ENCODE measurements at places on chromosomes 13 and 19.

DNA sequence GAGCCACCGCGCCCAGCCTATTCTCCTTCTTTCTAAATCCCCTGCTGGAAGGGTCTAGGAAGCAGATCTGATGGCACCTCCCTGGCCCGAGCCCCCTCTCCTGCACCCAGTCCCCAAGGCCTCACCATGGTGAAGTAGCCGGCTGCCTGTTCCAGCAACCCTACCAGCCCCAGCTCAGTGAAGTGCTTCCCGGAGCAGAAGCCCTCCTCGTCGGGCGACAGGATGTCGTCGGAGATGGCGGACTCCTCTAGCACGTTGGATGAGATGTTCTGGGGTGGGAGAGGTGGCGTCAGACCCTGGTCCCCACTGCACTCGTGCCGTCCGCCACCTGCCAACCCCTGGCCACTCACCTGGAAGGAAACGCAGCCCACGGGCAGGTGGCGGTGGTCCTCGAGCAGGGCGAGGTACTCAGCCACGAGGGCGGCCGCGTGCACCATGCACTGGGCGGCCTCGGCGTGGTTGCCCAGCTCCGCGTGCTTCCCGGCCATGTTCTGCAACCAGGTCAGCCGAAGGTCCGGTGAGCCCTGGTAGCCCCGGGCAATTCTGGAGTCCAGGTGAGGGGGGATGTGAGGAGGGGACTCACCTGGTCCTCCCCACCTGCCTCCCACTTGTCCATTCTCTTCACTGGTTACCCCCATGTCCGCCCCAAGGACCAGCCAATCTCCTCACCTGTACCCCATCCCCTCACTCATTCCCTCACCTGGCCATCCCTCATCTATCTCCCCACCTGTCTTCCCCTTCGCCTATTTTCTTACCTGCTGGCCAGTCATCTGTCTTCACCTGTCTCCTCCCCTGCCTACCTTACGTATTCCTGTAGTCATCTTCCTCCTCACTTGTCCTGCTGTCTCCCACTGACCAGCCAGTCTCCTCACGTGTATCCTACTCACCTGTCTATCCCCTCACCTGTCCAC is 11.5 kb upstream of the KANK2 start:
- no peak for DNase-seq

DNA sequence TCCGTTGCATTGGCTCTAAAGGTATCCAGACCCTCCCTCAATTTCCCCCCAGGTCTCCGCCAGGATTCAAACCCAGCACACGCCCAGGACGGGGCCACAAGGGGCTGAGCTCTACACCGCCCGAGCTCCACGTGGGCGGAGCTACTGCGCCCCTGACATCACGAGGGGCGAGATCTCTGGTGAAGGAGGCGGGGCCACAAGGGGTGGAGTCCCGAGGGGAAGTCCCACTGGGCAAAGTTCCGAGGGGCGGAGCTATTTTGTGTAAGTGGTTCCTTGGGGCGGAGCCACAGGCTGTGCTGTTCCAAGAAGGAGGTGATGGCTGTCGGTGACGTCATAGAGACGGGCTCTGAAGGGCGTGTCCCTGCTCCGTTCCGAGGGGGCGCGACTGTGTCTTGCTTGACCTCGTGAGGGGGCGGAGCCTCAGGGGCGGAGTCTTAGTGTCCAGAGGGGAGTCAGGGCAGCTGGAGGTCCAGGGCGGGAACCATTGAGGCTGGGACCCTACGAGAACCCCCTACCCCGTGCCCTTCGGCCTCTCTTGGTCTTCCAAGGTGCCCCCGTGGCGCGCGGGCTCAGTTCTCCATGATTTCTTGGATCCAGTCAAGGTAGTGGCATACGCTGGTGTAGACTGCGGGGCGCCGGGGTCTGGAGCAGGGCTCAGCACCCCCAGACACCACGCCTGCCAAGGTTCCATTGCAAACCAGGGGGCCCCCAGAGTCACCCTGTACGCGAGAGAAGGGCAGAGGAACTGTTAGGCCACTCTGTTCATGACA is 1.3 kb upstream of the KLK8 start:
- no peak for DNase-seq

GRCh38 chr13:21834521-21834920 is 163.6 kb downstream of the FGF9 start:
- DNase-seq: no peak

DNA sequence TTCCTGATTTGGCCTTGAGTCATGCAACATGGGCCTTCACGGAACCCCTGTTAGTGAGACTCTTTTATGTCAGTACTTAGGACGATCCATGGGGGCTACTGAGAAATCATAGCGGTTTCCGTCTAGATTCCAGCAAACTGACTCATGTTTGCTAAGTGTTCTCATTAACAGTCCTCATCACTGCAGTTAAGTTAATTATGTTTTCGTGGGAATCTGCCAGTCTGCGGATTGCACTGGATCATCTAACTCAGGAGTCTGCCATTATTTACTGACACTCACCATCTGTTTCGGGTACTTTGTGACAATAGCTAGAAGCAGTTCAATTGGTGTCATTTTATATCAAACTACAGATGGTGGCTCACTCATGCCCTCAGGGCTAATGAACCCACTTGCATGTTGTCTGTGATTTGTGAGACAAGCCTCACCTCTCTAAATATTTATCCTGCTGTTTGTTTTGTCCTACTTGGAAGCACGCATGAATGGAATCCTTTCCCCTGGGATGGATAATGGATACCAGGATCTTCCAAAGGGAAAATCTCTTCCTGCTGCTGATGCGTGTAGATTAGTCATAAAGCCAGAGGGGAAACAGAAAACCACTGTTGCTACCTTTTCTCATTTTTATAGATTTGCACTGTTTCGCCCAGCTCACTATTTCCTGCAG is 61.8 kb downstream of the RAB20 start:
- no peak for DNase-seq

- no peak for DNase-seq
These were observed 7.2 kb downstream of the HNRNPL start for GRCh38 chr19:38842439-38843174.

DNA sequence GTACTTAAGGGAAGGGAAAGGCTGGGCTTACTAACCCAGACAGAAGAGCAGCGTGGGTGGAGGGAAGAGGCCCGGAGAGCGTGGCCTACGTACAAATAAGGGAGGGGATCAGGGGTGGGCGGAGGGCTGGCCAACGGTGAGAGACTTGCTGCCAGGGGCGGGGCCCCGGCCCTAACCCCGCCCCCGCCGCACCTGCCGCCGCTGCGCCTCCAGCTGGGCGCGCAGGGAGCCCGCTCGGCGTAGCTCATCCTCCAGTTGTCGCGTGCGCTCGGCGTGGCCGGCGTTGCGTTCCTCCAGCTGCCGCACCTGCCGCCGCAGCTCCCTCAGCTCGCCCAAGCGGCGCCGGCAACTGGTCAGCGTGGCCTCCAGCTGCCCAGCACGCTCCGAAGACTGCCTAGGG is 5.7 kb downstream of the HOOK2 start:
- DNase-seq: peak; percentile 17

DNA sequence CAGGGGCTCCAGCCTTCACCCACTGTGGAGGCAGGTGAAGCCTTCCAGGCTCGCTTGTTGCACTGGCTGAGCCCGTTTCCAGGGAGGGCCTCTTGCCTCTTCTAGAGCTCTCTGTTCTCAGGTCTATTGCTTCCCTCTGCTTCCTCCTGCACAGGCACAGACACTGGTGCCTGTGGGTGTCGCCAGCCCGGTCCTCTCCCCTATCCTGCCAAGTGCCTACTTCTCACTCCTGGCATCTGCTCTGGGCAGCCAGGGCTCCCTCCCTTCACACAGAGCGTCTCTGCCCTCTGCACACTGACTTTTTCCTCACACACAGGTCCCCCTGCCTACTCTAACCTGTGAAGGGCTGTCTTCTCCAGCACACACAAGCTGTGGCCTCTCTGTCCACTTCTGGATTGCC is 60.3 kb downstream of the SLC7A9 start:
- DNase-seq: no peak

GRCh38 chr13:59126474-59126873 is 1037.3 kb downstream of the DIAPH3 start:
- no peak for DNase-seq

GRCh38 chr13:42625611-42626010 is 51.7 kb downstream of the TNFSF11 start:
- no peak for DNase-seq

DNA sequence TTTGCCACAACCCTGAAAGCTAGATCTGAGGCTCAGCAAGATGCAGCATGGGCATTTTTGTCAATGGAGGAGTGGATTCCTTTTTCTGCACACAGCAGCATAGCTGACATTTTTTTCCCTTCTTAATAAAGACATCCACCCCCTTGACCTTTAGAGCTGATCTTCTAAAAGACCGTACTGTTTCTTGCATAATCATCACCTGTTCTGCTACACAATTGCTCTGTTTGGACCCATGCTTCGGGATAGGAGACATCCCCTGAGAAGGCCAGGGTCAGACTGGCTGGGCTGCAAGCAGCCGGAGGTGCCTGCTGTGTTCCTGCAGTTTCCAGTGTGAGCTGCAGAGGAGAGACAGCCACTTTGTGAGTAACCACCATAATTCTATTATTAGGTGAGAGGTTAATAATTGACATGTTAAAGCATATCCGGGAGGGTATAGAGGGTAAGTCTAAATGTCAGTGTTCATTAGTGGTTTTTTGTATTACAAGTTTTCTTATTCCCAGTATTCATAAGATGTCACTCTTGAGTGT is 108.5 kb upstream of the C1QTNF9B start:
- no peak for DNase-seq

DNA sequence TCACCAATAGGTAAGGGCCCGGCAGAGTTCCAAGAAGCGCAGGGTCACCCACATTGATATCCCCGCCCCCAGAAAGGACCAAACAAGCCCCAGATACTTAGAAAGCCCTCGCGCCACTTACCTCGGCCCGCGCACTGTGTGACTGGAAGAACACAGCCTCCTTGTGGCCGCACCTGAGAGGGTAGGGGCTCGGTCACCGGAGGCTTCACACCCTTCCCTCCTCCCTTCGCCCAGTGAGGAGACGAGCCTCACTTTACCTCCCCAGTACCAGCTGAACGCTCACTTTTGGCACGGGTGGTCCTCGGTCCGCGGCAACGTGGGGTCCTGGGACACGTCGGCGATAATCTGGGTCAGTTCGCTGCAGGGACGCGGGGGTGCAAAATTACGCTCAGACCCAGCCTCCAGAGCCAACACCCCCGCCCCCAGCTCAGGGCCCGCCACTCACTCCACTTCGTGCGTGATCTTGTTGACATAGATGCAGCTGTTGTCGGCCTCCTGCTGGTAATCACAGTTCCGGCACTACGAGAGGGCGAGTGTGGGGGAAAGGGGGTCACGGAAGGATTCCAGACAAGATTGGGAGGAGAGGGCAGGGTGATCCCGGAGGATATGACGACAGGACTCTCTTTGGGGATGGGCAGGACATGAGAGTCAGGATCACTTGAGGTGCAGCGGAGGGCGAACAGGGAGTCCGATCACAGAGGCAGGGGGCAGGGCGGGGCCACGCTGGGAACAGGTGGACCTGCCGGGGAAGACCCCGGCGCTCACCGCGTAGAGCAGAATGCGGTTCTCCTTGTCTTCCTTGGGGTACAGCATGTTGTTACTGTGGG is 568 bp downstream of the POLR2I start:
- peak; percentile 42 for DNase-seq

DNA sequence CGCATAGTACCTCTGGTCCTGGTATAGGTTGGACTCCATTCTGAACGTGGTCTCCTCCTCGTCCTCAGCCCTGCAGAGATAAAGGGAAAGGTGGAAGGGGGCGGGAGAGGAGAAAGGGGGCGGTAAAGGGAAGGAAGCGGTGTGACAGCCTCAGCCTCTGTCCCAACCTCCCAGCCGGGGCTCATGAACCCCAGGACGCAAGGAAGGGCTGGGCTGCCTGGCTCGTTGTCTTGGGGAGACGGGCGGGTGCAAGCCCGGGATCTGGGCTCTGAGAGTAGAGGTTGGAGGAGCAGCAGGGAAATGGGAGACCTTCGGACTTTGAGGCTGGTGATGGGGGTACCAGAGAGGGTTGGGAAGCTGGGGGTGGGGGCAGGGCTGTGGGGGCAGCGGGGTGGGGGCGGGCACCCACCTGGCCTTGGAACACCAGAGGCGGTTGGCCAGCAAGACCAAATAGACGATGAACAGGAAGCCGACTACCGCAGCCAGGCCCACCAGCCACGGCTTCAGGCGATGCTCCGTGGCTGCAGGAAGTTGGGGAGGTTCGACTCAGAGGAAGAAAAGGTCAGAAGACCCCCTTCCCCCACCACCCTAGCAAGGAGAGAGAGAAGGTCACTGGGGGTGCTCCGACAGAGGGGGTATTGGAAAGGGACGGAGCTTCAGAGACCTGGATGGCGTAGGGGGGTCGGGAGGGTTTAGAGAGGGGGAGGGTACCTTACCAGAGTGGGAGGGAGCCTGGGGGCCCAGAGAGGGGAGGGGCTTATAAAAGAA is 1.7 kb downstream of the SMIM24 start:
- no peak for DNase-seq

DNA sequence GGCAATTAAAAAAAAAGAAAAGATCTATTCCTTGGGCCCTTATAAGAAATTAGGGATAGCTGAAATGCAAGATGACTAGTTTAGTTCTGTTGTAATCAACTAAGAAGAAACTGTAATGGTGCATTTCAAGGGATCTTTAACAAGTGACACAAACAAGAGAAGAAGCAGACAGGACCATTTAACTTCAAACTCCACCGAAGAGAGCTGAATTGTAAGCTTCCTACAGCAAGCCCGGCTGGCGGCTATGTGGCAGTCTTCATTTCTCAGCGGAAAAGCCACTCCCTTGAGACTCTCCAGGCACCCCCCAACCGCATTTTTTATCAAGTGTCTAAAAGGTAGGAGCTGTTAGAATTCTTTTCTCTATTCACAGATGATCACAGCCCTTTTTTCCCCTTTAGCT is 305.2 kb upstream of the ZNF507 start:
- no peak for DNase-seq

DNA sequence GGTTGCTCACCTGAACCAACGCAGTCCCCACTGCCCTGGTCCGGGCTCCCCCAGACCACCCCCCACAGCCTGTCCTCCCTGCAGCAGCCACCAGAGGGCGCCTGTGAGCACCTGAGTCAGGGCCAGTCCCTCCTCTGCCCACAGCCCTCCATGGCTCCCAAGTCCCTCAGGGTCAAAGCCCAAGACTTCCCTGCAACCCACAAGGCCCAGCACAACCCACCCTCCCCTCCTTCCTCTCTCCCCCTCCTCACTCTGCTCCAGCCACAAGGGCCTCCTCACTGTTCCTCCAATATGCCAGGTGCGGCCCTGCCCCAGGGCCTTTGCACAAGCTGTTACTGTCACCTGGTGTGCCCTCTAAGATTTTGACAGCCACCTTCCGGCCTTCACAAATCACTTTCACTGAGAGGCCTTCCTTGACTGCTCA is 10.9 kb downstream of the GNA15 start:
- no peak for DNase-seq

DNA sequence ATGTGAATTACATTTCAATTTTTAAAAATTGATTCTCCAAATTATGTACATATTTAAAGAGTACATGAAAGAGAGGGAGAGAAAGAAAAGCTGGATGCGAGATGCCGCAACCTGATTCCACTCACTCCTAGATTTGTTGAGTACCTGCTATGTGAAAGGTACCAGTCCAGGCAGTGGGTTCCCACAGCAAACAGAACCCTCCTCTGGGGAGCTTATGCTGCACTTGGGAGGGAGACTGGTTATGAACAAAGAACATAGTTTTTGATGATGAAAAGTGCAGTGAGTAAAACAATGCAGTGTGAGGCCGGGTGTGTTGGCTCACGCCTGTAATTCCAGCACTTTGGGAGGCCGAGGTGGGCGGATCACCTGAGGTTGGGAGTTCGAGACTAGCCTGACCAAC is 43.4 kb downstream of the ACTN4 start:
- no peak for DNase-seq

GRCh38 chr19:6011794-6012193 is 33.9 kb upstream of the RANBP3 start:
- no peak for DNase-seq

Data from NCI-H526 treated with DMSO at 0.1 percent for 48 hours (cell line).